Hepatocyte (in vitro differentiated cells): ENCODE measurements at places on chromosomes 11 and 22.

- peak; percentile 83 for DNase-seq
Observed at GRCh38 chr11:106156290-106156937, 79.0 kb downstream of the AASDHPPT start.

DNA sequence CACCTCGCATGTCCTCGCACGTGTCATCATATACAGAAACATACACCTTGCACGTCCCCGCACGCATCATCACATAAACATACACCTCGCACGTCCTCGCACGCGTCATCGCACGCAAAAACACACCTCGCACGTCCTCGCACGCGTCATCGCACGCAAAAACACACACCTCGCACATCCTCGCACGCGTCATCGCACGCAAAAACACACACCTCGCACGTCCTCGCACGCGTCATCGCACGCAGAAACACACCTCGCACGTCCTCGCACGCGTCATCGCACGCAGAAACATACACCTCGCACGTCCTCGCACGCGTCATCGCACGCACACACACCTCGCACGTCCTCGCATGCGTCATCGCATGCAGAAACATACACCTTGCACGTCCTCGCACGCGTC, 16.7 kb downstream of the IGSF9B start:
- no peak for DNase-seq

DNA sequence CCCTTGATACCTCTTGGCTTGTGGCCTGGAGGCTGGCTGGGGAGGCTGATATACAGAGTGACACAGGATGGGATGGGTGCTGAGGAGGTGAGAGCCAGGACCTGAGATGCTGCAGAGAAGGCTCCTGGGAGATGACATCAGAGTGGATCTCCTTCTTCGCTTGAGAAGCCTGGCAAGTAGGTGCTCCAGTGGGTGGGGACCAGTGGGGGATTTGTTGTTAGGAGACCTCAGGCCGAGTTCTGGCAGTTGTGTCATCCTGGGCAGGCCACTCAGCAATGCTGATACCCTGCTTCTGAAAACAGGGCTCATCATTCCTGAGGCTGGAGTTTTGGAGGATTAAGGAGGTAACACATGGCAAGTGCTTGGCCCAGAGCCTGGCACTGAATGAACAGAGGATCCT, 1.9 kb upstream of the NDUFV1 start:
- no peak for DNase-seq

GRCh38 chr11:92580908-92581307, 356.3 kb downstream of the FAT3 start:
- no peak for DNase-seq

- DNase-seq: no peak
Observed at GRCh38 chr11:44247508-44247907, 62.4 kb downstream of the ALX4 start.

DNA sequence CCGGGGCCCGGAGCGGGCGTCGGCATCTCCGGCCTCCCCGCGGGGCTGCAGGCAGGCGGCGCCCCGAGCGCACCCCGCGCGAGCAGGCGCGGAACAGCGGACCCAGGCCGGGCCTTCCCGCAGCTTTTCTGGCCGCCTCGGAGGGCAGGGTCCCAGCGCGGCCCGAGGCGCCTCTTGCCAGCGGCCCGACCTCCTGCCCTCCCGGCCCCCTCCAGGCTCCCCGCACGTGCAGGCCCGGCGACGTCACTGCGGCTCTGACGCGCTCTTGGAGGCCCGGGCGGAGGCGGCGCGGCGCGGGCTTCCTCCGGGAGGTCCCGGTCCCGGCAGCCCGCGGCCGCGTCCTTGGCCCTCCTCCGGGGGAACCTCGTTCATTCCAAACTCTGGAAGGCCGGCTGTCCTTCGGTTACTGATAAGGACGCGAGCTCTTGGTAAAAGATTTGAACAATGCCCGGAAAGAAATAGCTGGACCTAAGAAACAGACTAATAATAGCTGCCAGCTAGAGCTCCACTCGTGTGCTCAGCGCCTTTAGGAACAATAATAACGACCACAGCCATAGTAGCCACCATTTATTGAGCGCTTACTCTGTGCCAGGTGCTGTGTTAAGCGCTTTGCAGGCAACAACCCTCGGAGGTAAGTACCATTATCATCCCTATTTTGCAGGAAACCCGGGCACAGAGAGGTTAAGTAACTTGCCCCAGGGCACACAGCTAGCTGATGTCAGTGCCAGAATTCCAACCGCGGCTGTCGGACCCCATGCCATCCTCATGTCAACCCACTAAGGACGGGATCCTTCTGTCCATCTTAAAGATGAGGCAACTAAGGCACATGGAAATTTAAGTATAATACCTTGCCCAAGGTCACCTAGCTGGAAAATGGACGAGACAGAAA, 39.1 kb upstream of the CREB3L1 start:
- DNase-seq: peak; percentile 81

- DNase-seq: no peak
Observed at GRCh38 chr11:79082907-79083306, 357.9 kb downstream of the TENM4 start.

GRCh38 chr22:39214383-39215069, 30.3 kb downstream of the PDGFB start:
- DNase-seq: no peak

- DNase-seq: no peak
Observed at GRCh38 chr11:97259884-97260283, 870.1 kb downstream of the JRKL start.

- DNase-seq: no peak
Observed at GRCh38 chr11:63518548-63518947, 12.7 kb downstream of the LGALS12 start.

GRCh38 chr11:14673824-14674405, 30.3 kb downstream of the PDE3B start:
- no peak for DNase-seq

DNA sequence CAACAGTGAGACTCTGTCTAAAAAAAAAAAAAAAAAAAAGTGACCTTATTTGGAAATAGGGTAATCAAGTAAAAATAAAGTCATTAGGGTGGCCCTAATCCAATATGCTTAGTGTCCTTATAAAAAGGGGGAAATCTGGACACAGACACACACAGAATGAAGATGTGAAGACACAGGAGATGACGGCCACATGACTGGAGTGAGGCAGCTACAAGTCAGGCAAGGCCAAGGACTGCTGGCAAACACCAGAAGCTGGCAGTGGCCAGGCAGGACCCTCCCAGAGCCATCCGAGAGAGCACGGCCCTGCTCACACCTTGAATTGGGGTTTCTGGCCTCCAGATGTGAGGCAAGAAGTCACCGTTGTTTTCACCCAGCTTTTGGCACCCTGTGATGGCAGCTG, 28.6 kb downstream of the LRFN4 start:
- no peak for DNase-seq

- DNase-seq: peak; percentile 3
Observed at GRCh38 chr11:2587132-2587930, 112.5 kb downstream of the KCNQ1OT1 start.

DNA sequence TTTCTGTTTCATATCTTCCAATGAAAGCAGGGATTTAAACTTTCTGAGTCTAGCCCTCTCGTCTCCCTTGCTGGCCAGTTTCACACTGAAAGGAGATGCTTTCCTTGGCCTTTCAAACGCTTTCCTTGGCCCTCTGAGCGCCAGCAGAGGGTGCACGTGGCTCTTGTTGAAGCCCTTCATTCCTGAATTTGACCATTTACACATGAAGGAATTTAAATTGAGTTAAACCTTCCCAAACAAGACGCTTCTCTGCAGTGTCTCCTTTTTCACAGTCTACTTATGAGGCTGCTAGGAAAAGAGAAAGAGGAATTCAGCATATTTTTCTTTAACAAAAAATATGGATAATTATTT, 21.6 kb downstream of the NNMT start:
- peak; percentile 35 for DNase-seq

DNA sequence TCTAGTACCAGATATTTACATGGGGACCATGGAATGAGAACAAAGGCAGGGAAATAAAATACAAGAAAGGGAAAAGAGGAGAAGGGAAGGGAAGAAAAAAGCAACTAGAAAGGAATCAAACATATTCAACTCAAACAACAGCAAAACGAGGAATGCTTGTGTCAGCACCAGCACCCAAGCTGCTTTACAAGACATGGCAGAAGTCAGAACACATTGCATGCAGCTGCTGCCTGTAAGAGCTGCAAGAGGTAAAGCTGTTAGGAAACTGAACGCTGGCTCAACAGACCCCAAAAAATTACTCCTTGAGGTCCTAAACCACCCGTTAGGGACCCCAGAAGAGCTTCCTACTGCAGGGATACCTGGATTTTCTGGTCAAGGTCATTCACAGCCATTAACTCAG, 296.9 kb downstream of the OPCML start:
- DNase-seq: no peak

DNA sequence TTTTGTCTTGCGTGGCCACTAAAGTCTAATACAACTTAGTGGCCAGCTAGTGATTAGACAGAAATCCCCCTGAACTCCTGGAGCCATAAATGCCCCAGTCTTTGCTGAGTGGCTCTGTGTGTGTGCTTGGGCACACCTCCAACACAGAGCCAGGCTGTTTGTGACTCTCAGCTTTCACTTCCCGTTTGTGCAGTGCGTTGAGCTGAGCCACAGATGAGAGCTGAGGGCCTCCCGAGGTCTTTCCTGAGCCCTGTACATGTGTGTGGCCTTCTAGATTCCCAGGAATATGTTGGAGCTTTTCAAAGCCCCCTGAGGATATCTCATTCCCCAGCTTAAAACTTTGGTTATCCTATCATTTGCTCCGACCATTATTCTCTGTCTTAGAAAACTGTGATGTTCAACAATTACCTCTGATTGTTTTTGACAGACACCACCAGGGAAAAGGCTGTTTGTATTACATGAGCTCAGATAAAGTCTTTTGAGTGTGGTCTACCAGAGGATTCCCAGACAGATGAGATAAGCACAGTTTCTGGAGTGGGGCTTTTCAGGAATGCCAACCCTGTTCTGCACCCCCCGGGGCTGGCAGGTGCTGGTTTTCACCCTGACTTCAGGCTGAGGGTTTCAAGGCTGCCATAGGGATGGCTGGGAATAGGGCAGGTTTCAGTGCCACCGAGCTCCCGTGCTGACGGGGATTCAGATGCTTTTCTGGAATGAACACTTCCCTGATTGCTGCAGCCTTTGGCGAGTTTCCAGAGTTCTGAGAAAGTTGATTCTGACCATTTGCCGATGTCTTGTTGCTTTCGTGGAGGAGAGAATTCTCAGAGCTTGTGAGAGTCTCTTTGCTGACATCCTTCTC, 23.8 kb downstream of the IGHMBP2 start:
- no peak for DNase-seq

DNA sequence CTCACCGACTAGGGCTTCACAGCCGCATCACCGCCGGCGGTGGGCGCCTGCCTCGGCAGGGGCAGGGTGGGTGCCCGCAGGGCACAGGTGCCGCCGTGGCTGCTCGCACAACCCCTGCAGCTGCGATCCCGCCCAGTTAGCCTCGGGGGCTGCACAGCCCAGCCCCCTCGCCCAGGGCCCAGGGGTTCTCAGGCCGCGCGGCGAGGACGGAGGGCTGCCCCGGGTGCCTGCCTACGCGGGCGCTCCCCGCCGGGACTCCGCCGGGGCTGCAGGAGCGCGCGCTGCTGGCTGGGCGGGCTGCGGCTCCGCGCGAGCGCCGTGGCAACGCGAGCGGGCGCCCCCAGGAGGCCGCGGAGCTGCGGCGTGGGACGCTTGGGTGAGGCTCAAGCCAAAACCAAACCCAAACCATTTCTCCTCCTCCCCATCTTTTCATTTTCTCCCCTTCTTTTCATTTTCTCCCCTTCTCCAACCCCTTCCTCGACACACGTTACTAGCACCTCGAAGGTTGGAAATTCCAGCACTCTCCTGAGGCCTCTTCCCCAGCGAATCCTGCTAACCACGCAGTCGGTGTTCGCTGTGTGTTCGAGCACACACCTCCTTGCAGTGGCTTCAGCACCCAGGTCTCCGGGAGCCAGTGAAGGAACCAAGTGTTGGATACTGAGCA, at the start of gene MICAL3:
MICAL3 (minus strand) TSS at position 286 of the 664 bp plus-strand sequence. CDS start 117,749 bp downstream, outside the sequence.
- DNase-seq: peak; percentile 88

- DNase-seq: no peak
Observed at GRCh38 chr22:44050766-44051355, 26.8 kb downstream of the PARVB start.

DNA sequence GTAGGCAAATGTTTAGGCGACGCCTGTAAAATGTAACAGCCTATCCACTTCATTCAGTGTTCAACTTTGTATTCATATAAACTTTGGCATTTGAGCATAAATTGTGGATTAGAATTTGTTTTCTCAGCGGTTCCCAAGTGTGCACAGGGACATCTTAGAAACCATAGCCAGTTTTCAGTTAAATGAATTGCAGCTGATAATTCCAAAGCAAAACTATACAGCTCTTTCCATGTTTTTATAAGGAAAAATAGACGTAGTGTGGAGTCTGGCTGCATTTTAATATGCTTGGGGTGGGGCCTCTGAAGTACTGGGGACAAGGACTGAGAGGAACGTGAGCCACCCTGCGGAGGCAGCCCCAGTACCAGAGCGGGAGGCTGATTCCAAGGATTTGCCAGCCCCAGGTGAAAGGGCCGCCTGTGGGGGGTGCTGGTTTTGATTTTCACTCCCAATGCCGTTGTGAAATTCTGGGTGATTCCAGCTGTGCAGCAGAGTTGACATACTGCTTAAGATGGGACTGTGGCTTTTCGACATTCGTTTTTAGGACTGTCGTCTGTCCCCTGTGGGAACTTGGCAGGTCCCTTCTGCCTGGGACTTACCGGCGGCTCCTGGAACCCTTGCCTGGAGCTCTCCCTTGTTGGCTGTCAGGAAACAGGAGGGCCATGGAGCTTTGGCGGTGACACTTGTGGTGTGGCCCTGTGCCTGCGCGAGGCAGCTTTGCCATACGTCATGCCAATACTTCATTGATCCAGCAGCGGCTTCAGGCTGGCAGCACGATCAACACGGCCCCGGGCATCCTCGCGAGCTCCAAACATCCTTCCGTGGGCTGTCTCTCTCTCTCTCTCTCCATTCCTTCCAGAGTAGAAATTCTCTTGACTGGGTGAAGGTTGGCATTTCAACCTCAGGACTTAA, 370.9 kb downstream of the TBC1D22A start:
- no peak for DNase-seq

- no peak for DNase-seq
Observed at GRCh38 chr11:59770319-59770718, 15.1 kb downstream of the STX3 start.

- no peak for DNase-seq
Observed at GRCh38 chr22:34068001-34068400, 147.7 kb upstream of the LARGE1 start.

GRCh38 chr11:134580610-134580975, 168.6 kb upstream of the B3GAT1 start:
- DNase-seq: no peak

GRCh38 chr22:47354668-47355387, 592.4 kb downstream of the TBC1D22A start:
- no peak for DNase-seq
